HFF-Myc (cell line): ENCODE measurements at places on chromosomes 1 and 21.

DNA sequence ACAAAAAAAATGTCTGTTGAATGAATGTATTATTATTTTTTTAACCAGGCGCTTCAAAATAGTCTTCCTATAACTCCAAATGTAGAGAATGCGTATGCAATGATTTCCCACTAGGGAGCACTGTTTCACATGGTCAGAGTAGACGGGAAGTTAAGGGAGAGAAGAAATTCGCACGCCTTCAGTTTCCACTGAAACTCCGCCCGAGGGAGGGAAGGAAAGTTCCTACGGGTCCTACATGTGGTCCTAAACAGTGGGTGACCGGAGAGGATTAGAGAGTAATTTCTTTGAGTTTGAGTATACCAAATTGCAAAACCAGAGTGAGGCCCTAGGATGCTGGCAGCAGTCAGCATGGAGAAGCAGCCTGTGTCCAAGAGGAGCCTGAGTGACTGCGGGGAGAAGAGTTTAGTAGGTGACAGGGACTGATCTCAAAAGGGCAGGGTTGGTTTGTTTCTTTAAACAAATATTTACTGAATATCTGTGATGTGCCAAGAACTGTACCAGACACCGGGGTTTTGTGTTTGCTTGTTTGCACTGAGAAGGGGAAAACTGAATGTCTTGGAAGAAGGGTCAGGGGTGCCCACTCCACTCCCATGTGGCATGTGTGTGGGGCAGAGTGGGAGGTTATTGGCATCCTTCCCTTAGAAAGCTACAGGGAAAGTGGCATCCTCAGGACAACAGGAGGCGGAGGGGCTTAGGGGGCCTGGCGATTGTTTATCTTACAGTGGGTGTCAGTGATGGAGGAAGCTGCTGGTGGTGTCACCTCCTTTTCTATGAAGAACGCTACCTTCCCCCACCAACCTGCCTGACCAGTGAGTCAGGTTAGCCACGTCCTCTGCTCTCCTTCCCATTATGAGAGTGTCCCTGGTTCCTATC, 22.8 kb downstream of the RNU5D-1 start:
- peak; percentile 24 for DNase-seq

GRCh38 chr1:10051656-10052055, 18.9 kb downstream of the UBE4B start:
- no peak for DNase-seq

- DNase-seq = peak; percentile 38
Observed at GRCh38 chr1:196535727-196536126, 72.5 kb downstream of the KCNT2 start.

DNA sequence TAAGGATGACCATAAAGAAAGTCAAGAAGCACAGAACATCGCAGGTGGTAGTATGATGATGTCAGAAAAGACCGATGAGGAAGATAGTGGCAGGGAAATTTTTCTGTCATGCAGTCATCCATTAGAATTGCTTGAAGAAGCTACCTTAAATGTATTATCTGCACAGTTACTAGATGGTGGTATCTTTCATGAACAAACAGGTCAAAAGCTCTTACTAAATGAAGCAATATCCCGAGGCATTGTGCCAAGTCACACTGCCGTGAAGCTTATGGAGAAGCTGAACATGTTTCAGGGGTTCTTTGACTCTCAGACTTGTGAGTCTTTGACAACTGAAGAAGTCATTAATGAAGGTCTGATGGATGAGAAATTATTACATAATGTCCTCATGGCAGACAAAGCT, 128.8 kb downstream of the MACF1 start:
- no peak for DNase-seq

DNA sequence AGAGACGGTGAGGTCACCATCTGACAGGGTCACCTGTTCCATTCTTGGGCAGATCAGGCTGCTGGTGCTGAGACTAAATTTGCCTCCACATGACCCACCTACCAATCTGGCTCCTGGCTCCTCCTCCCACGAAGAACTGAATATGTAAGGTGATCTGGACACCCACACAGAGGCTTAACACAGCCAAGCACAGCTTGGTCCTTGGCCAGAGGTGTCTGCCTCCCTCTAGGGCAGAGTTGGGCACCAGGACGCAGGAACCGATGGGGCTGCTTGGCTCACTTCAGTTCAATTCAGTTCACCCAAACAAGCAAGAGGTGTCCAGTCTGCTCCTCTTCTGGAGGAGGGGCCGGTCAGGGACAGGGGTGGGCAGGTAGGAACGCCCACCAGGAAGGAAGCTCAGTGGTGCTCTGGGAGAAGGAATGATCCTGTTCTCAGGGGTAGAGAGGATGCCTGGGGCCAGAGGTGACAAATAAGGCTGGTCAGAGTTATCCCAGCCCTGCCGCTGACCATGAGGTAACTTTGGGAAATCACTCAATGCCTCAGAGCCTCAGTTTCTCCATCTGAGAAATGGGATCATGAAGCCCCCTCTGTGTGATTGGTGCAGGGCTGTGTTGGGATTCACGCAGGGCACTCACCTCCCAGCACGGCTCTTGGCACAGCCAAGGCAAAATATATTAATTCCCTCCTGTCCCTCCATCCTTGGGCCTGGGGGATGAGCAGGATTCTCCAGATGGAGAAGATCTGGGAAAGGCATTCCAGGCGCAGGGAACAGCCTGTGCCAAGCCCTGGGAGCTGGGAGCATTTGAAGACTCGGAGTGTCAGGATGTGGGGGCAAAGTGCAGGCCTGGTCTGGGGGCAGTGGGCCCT, 284.5 kb downstream of the PTPRU start:
- DNase-seq = no peak

- no peak for DNase-seq
Observed at GRCh38 chr1:33122483-33123178, 41.7 kb downstream of the AZIN2 start.

- DNase-seq = no peak
Observed at GRCh38 chr1:91018006-91018405, 3.8 kb downstream of the ZNF644 start.

DNA sequence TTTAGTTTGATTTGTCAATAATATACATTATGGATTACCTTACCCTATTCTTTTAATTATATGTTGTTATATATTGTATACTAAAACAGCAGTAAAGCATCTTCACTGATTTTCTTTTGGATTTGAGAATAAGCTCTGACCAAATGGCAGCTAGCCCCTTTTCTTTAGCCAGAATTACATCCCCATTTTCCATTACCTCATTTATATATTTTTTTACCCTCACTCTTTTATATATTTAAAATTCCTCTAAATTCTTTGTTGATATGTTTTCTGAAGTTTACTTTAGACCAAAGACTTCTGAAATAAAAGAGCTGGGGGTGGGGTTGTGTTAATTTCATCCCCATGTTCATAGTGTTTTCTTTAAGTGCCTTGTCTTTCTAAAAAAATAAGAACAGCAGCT, 24.6 kb downstream of the ANGPTL1 start:
- no peak for DNase-seq

GRCh38 chr1:160164121-160164520, 12.7 kb downstream of the ATP1A4 start:
- DNase-seq = no peak

- DNase-seq = no peak
Observed at GRCh38 chr1:215507119-215507518, 60.0 kb upstream of the KCTD3 start.

DNA sequence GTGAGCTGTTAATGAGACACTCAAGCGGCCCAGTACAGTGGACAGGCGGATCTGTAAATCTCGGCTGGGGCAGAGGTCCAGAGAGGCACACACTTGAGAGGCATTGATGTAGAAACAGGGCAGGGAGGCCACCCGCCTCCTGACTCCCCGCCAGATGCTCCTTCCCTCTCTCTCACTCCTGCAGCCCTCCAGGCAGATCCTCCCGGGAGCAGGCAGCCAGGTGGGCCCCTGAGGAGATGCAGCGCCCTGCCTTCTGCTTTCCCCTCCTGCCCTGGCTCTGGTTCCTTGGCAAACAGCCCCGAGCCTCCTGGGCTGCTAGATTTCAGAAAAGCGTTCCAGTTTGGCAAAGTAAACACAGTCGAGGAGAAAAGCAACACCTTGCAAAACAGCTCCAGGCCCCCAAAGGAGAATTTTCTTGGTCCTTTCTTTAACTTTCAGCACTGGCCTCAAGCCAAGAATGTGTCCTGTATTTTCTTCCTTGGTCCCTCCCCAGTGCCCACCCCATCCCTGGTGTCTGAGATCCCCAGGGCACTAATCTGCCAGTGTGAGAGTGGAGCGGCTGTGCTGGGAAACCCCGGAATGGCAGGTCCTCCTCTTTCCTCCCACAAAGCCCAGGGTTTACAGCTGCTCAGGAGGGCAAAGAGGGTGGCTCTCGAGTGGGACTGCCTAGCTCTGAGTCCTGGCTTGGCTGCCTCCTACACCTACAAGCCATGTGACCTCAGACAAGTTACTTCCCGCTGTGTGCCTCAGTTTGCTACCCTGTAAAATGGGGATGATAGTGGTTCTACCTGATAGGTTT, 29.4 kb upstream of the IFNLR1 start:
- DNase-seq = no peak

GRCh38 chr1:99228153-99228552, 36.1 kb upstream of the PLPPR4 start:
- DNase-seq = no peak

GRCh38 chr1:18794561-18794960, 64.9 kb downstream of the TAS1R2 start:
- DNase-seq = no peak

GRCh38 chr1:66350001-66350547, 183.9 kb upstream of the SGIP1 start:
- no peak for DNase-seq

GRCh38 chr1:114114185-114115094, 39.2 kb downstream of the SYT6 start:
- no peak for DNase-seq

GRCh38 chr1:230818367-230818766, 50.0 kb downstream of the C1orf198 start:
- DNase-seq = no peak

DNA sequence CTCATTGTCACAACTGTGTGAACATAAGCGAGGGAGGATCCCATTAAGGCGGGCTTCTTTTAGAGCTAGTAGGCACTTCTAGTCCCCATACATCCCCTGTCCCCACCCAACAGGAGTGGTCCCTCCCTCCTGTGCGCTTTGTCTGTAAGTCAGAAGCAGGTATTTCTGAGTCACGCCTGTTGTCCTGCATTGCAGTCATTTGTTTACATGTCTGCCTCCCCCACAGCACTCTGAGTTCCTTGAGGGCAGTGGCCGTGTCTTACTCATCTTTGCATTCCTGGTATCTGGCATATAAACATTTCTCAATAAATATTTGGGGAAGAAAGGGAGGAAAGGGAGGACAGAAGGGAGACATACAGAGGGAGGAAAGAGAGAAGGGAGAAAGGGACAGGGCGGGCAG, 40.3 kb downstream of the PLEKHA6 start:
- peak; percentile 62 for DNase-seq

DNA sequence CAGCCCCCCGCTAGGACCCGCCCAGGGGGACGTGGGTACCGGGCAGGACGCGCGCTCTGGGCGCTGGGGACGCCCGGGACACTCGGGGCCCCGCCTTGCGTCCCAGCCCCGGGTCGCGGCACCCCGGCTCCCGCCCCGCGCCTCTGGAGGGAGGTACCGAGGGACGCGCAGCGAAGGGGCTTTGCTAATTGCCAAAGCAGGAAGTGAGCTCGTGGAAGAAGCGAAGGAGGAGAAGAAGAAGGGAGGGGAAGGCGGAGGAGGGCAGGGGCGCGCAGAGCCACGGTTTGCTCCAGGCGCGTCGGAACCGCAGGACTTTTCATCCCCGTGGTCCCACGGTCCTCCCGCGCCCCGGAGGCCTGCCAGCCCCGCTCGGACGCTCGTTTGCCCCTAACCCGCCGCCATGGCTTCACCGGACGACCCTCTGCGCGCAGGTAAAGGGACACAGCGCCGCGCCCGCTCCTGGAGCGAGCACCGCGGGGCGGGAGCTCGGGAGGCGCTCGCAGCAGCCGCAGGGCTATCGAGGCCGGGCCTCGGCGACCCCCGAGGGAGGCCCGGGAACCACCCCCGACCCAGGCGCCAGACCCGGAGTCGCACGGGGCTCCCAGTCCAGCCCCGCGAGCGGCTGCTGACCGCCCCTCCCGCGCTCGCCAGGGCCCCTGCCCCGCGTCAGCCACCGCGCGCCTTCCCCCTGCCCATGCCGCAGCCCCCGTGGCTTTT, 1.3 kb downstream of the EDARADD start:
- DNase-seq = no peak
